ENCODE measurements at places on chromosomes 1 and 21.

DNA sequence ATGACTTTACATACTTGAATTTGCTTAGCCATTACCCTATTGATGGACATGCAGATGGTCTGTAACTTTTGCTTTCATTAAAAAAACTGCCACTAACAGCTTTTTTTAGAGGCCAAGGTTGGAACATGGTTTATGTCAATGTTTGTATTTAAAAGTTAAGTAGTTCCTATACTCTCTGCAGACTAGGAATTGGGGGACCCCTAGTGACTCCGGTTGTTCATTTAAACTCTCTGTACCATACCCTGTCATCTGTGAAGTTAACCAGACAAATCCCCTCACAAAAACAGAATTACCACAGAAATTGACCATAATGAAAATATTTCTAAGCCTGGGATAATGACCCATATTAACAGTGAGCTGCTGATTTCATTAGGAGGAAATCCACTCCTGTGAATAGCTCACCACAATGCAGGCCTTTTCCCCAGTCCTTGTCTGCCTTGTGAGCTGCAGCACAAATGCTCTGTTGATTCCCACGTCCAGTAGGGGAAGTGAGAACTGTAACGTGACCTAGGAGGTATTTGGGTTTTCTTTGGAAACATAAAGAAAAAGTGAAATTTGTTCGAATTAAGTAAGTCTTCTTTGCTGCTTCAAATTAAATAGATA is 30.2 kb upstream of the CD101 start:
- no peak for DNase-seq

DNA sequence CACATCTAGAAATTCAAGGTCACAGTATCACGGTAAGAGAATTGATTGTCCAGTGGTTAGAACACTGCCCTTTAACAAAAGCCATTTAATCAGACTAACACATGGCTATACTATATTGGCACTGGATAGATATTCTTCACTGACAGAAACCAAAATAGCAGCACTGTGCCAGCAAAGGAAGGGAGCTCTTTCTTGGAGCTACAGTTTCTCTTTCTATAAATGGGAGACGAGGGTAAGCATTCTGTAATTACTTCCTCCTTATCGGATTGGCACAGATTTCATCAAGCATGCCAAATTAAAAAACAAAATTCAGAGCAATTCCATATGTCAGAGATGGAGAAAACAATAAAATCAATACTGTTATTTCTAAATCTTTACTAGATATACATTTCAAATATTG is 115.7 kb upstream of the CACYBP start:
- no peak for DNase-seq

DNA sequence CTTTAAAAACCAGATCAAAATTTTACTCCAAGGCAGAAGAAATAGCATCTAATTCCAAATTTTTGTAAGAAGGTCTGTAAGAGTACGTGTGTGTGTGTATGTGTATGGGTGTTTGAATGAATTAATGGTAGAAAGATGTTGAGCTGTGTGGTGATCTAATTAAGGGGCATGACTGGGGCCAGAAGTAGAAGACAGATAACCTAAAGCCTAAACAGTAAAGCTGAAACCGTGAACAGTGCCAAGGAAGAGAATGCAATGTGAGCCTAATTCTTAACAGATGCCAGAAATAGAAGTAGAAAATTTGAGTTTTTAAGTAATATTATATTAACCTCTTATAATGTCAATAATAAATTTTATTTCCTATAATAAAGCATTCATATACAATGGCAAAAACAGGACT is 38.2 kb downstream of the BRINP3 start:
- no peak for DNase-seq

GRCh38 chr1:117860896-117861610 is 68.4 kb downstream of the GDAP2 start:
- no peak for DNase-seq

GRCh38 chr1:151981178-151981525 is 12.5 kb downstream of the S100A10 start:
- DNase-seq: no peak

DNA sequence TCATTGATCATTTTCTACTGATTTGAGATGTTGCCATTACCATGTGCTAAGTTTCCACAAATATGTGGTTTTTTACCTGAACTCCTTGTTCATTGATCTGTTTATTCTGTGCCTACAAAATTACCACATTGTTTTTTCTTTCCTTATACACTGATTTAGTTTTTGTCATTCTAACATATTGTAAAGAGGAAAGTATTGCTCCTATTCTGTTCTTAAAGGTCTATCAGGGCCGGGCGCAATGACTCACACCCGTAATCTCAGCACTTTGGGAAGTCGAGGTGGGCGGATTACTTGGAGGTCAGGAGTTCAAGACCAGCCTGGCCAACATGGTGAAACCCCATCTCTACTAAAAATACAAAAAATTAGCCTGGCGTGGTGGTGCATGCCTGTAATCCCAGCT is 75.1 kb downstream of the CAMTA1 start:
- DNase-seq: peak; percentile 82

- no peak for DNase-seq
Observed at GRCh38 chr1:232440325-232441035, 189.5 kb downstream of the SIPA1L2 start.

GRCh38 chr1:30521261-30521865 is 202.0 kb downstream of the MATN1 start:
- DNase-seq: no peak

DNA sequence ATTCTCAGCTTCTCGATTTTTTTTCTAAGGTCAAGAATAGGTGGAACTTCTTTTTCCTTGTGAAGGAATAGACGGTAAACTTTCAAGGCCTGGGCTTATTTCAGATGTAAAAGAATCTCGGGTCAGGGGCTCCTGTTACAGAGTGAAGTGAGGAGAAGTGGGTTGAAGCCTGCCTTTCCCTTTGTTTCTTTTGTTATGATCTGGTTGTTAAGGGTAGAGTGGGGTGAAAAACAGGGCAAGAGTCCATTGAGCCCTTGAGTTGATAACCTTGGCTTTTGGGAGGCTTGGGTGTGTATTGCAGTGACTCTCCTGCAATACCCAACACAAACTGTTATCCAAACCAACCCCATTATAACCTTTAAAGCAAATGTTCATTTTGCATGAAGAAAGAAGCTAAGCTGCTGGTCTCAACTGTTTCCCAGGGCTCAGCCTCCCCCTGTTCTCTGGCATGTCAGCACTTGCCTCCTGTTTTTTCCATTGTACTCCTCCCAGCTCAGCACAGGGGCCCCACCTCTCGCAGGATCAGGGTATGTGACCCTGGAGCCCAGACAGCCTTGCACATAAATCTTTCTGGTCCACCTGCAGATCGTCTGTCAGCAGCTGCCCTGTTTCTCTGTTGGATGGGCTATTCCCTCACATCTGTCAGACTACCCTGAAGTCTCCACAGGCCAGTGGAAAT is 102.4 kb downstream of the CACHD1 start:
- DNase-seq: no peak

GRCh38 chr1:244049162-244050013 is 1.7 kb upstream of the ZBTB18 start:
- no peak for DNase-seq

All from brain microvascular endothelial cell (primary cell).